ACHN (cell line): ENCODE measurements at places on chromosomes 13 and 19.

- DNase-seq: no peak
Observed at GRCh38 chr13:25281935-25282332, 5.4 kb downstream of the MTMR6 start.

DNA sequence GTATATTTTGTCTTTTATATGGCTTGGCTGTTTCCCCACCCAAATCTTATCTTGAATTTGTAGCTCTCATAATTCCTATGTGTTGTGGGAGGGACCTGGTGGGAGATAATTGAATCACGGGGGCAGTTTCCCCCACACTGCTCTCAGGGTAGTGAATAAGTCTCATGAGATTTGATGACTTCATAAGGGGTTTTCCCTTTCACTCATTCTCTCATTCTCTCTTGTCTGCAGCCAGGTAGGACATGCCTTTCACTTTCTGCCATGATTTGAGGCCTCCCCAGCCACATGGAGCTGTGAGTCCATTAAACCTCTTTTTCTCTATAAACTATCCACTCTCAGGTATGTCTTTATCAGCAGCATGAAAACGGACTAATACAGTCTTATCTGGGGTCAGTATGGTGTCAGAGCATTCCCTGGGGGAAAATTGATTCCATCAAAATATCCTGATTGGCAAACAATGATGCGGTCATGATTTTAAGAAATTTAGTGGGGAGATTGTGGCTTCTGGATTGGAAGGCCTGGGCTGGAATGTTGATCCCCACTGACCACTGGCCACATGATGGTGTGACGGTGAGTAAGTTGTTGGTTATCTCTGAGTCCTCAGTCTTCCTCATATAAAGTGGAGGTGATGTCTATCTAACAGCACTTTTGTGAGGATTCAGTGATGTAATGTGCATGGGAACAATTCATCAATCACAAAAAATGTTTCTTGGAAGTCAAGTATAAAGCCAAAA is 27.5 kb upstream of the ANKRD10 start:
- DNase-seq: no peak

- no peak for DNase-seq
Observed at GRCh38 chr13:41590122-41590521, 132.8 kb downstream of the RGCC start.

GRCh38 chr13:41456768-41457588 is at the start of gene RGCC:
Gene RGCC, plus strand, starts transcription at chr13:41457550. Its CDS starts 158 bp downstream, at chr13:41457708.
- DNase-seq: peak; percentile 37

- DNase-seq: no peak
Observed at GRCh38 chr13:44786756-44787155, 202.5 kb downstream of the NUFIP1 start.

DNA sequence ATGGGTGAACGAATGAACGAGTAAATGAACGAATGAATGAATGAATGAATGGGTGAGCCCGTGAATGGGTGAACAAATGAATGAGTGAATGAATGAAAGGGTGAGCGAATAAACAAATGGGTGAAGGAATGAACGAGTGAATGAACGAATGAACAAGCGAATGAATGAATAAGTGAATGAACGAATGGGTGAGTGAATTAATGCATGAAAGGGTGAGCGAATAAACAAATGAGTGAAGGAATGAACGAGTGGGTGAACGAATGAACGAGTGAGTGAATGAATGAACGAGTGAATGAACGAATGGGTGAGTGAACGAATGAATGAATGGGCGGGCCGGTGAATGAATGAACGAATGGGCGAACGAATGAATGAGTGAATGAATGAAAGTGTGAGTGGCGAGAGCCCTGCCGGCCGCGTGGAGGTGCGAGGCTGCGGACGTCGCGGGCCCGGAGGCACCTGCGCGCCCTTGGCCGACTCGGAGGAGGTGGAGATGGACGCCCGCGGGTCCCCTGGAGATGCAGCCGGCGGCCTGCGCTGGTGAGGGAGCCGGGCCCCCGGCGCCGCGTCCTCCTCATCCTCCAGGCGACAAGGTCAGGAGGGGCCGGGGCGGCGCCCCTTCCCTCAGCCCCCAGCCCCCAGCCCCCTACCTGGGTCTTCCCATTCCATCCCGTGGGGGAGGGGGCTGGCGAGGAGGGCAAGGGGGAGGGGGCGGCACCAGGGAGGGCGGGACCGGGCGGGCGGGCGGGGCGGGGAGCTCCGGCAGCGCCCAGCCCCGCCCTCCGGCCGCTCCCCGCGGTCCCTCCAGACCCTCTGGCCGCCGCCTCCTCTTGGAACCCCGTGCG is 15.4 kb downstream of the ANKRD24 start:
- no peak for DNase-seq

- DNase-seq: no peak
Observed at GRCh38 chr19:57441979-57442752, 7.0 kb downstream of the ZNF749 start.

GRCh38 chr13:95787356-95788099 is 110.6 kb downstream of the DNAJC3 start:
- DNase-seq: no peak

DNA sequence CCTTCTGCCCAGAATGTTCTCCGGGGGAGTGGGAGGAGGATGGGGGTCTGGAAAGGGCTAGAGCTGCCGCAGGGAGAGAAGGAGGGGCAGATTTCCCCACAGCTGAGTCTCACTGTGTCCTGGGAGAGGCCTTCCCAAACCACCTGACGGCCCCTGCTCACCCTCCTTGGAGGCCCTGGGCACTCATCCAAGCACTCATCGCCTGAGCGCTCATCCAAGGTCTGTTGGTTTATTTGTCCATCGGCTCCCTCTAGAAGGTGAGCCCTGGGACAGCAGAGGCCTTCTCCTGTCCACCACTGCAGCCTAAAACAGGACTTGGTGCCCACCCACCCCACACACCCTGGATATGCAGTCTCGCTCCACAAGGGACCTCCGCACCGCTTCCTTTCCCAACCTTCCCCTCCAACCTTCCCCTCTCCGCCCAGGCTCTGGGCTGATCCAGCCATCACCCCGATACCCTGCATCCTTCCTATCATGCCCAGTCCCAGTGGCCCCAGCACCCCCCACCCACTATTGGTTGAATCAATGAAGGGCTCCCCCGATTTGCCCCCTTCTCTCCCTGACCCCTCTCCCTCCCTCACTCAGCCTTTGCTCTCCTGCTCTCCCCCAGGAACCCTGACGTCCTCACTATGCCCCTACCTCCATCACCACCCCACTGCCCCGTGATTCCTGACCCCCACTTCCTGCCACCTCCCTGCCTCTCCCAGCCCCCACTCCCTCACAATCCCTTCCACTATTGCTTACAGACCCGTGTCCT is 1.7 kb downstream of the UBXN6 start:
- peak; percentile 93 for DNase-seq

GRCh38 chr19:7674010-7675005 is 2.6 kb upstream of the MCEMP1 start:
- DNase-seq: peak; percentile 20

- no peak for DNase-seq
Observed at GRCh38 chr19:11342429-11342828, 3.0 kb upstream of the RAB3D start.

DNA sequence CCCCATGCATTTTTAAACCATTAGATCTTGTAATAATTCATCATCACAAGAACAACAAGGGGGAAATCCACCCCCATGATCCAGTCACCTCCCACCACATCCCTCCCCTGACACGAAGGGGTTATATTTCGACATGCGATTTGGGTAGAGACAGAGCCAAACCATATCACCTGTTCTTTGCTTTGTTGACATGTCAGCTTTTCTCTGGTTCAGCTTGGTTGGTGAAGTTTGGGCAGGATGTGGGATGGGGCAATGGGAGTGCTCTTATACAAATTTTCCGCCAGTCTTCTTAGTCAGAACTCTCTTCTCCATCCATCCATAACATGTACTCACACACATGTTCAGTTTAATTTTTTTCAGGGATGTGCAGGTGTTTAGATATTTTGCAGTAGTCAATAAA is 12.9 kb downstream of the TPP2 start:
- no peak for DNase-seq

- DNase-seq: peak; percentile 97
Observed at GRCh38 chr19:35648017-35648961, at the start of gene COX6B1. Gene COX6B1, plus strand, starts transcription at chr19:35648323. Its CDS starts 2,921 bp downstream, at chr19:35651244.

GRCh38 chr19:19207637-19208572 is 3.9 kb upstream of the NCAN start:
- DNase-seq: no peak

DNA sequence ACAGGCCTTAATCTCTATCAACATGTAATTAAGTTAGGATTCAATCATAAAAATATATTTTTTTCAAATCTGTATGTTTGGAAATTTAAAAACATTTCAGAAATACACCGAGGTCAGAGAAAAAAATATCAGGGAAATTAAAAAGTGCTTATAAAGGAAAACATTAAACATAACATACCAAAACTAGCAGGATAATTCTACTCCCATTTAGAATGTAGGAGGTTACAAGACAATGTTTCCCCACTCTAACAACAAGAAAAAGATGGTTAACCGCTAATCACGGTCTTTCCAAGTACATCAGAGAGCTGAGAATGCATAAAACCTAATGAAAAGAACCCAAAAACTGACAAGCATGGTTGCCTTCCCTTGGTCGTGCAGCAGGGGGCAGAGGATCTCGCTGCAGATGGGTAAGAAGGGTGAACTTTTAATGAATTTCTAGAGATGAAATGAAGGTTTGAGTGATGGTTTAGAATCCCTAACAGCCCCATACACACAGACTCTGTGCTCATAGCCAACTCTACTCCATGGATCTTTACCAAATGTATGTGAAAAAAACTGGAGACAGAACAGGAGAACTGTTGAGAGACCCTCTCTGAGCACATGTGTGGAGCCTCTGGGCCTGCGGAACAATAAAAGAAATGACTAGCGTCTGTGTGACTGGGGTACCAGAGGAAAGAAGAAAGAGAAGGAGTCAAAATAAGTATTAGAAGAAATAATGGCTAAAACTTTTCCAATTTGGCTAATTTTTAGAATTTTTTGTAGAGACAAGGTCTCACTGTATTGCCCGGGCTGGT is 51.3 kb upstream of the LSM14A start:
- DNase-seq: peak; percentile 46

DNA sequence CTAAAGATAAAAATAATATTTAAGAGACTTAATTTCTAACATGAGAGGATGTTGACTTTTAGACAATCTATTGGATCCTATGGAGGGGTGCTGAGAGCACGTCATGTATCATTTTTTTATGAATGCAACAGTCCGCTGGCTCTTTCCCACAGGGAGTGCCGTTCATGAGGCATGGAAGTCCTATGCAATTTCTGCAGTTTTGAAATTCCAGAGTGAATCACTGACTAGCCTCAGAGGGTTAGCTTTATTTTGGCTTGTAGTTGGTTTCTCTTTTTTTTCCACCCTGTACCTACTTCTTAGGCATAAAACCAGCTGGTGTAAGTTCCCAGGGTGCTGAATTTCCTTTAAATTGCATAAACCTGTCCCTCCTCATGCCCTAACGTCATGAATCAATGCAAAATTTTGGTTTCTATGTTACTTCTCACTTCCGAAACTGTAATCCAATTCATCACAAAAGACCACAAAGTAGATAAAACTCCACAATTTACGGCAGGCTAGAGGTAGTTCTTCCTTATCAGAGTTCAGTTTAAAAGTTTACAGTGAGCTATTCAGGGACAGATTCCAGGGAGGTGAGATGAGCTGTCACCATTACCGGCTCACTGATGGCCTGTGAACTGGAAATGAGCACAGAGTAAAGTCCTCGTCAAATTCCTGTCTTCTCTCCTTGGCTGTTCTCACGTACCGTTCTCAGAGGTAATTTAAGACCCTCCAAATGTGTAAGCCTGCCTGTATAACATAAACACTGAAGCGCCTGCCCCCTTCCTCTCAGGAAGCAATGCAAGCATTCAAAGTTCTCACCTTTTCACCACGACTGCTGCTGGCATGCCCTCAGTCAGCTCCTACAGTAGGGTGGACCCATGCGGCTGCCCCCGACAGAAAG is 216.6 kb upstream of the SLC10A2 start:
- peak; percentile 95 for DNase-seq

- peak; percentile 68 for DNase-seq
Observed at GRCh38 chr13:41603917-41604316, 146.6 kb downstream of the RGCC start.

DNA sequence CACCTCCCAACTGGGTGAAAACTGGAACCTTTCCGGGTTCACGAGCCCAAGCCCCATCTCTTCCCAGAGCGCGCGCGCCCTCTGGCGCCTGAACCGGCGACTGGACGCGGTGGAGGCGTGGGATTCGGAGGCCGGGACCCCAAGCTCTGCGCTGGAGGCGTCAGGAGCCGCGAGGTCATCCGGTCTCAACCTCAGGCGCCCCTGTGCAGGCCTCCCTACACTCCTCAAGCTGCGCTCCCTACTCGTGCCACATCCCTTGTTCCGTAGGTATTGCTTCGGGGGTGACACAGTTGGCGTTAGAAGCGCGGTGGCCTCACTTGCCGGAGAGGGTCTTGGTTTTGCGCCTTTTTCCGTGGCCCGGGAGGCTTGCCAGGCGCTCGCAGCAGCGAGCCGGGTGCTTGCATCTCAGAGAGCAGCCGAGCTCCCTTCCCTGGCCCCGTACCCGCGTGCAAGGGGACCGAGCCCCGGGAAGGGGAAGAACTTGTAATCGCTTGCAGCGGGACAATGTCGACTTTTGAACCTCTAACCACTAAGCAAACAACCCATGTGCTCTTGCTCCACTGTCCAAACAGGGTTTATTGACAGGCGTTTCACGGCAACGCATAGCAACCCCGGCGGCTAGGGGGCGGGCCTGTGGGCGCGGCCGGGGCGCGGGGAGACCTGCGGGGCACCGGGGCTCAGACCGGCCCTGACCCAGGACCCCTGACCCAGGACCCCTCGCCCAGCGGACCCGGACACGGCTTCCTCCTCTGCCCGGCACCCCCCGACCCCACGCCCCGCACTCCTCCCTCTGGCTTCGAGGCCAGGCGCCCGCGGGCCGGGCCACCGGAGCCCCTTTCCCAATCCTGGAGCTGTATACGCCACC is 8.5 kb downstream of the CDX2 start:
- DNase-seq: peak; percentile 77

DNA sequence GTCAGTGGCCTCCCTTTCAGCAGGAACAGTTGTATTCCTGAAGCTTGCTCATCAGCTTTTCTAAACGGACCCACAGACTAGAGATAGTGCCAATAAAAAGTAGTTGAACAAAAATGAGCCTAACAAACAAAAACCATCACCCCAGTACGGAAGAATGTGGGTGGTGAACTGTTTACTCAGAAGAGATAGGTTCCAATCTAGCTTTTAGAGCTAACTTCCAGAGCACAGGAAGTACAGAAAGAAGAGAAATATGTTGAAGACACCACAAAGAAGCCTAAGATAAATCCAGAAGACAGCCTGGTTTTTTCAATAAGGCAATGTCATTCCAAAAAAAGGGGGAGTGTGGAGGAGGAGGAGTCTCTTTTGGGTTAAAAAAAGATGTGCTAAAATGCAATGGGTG is 2.8 kb upstream of the LMO7 start:
- no peak for DNase-seq
